ENCODE measurements at places on chromosomes 1 and 21.

DNA sequence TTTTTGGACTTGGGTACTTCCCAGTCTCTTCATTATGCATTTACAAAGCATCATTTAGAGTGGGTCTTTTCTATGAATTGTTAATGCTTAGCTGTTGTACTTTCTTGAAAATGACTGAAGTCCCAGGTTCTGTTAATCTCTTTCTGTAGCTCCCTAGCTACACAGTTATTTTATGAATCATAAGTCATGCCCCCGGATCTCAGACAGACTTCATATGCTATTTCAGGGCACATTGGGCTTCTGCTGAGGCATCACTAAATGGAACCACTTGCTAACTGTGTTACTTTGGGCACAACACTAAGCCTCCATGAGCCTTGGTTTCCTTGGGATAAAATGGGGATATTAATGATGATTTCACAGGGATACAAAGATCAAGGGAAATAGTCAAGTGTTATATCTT is 55.5 kb upstream of the RBM15 start:
- DNase-seq: no peak

DNA sequence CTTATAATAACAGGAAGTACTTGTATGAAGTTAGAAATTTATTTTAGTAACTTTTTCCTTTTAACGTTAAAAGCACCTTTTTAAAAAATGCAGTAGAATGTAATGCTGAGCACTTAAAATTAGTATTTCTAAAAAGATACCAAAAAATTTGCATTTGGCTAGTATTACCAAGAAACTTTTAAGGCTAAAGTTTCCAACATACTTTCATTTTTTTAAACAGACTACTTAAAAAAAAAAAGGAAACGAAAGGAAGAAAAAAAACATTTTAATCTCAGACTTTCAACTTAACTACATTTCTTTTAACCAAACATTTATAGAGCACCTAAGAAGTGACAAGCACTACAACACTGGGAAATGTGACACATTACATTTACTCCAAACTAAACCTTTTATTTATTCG is 2.8 kb downstream of the ARID4B start:
- DNase-seq: no peak

- DNase-seq: no peak
These were observed 5.5 kb upstream of the PADI1 start for GRCh38 chr1:17199267-17200044.

GRCh38 chr1:3863231-3863935 is 6.1 kb downstream of the DFFB start:
- no peak for DNase-seq

- DNase-seq: no peak
These were observed 3.2 kb upstream of the PTPN7 start for GRCh38 chr1:202163281-202164270.

DNA sequence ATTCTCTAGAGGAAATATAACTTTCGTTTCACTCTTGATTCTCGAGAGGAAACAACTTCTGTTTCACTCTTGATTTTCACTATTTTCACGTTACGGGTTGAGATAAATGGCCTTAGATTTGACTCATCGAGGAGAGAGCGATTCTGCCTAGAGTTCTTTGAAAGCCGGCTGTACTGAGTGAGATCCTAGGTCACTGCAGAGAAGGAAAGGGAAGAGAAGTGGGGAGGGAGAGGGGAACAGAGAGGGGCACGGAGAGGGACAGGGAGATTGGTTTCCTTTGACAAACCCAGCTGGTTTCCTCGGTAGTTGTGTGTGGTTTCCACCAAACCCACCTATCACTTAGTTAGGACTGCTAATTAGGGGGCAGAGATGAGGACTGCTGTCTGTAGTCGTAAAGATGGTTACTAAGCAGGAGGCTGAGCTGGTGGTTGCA is 21.6 kb upstream of the GPR137B start:
- no peak for DNase-seq

DNA sequence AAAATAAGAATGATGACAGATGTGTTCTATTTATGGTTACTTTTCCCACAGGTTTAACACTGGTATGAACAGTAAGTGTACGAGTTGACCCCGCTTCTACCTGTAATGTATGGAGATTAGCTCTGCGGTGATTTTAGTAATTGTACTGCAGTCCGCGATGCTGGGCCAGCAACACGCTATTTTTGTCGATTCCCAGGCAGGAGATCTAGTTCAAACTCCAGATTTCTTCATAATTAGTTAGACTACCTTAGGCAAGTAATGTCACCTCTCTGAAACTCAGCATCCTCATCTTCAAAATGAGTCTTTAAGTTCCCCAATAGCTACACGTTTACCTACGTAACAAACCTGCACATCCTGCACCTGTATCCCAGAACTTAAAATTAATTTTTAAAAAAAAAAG is 21.5 kb downstream of the TP53BP2 start:
- DNase-seq: no peak

DNA sequence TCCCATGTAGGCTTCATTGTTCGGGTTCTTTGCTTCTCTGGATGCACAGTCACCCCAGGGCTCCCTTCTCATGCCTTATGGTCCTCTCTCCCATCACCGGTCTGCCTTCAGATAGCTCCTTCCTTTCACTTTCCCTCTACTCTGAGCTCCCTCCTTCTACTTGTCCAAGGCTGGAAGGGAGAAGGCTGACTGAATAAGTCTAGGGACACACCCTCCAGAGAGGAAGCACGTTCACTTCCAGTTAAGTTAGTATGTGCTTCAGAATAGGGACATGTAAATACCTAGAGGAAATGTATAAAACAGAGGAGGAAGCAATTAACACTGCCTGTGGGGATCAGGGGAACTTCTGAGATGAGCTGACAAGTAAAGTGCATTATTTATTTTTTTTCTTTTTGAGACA is 23.5 kb downstream of the CXADR start:
- DNase-seq: no peak

DNA sequence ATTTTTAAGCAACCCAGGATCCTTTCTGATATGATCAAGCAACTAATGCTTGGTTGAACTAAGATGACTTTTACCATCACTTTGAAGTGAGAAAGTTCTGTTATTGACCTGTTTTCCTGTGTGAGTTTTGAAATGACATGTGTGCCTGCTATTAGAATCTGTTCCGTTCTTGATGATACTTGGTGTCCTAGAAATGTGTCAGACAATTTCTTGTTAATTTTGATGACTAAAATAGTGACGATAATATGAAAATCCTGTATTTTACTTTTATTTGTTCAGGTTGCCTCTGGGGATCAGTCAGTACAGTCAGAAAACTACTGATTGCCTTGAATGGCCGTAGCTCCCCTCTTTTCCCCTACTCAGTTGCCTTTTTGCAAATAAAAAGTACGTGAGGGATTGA is 228.0 kb downstream of the RYR2 start:
- DNase-seq: no peak

DNA sequence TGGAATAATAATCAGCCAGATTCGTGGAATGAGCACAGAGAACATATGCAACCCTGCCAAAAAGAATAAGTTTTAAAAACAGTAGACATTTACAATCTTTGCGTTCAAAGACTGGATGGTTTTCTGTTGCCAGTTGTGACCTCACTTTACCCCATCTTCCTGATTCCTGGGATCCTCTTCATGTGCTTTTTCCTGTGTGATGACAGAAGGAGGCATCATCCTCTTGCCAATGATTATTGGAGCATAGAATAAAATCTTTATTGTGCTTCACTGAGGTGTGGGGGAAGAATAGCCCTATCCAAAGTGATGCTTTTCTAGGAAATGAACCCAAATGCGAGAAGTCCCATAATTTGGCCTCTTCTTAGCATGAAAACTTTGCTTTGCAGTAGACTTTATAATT is 15.0 kb upstream of the BARHL2 start:
- no peak for DNase-seq

- no peak for DNase-seq
These were observed 170.4 kb downstream of the VAV3 start for GRCh38 chr1:107794571-107794970.

GRCh38 chr1:26616881-26617280 is 78.9 kb upstream of the ARID1A start:
- no peak for DNase-seq

DNA sequence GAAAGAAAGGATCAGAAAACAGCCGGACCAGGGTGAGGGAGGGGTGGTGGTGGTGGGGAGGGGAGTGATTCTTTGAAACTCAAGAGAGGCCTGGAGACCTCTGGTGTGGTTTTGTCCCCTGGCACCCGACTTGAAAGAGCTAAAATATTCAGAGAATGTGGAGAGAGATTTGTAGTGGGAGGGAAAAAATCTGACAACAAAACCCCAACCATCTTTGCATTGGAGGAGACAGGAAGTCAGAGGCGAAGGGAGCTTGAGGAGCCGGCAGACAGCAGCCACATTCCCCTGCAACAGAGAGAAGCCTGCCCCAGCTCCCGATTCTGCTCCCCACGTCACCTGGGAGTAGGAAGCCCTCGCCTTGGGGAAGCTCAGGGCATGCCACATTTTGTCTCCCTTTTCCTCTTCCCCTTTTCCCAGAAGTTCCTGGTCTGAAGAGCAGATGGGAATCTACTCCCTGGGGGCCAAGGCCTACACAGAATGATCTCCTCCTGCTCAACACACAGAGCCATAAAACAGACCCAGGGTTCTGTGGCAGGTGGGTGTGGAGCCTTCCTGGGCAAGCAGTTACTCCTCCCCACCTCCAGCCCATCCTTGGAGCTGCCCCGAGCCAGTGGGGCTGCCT is 84.9 kb downstream of the ITPKB start:
- DNase-seq: no peak

GRCh38 chr1:246540738-246541491 is 25.1 kb downstream of the TFB2M start:
- DNase-seq: no peak

DNA sequence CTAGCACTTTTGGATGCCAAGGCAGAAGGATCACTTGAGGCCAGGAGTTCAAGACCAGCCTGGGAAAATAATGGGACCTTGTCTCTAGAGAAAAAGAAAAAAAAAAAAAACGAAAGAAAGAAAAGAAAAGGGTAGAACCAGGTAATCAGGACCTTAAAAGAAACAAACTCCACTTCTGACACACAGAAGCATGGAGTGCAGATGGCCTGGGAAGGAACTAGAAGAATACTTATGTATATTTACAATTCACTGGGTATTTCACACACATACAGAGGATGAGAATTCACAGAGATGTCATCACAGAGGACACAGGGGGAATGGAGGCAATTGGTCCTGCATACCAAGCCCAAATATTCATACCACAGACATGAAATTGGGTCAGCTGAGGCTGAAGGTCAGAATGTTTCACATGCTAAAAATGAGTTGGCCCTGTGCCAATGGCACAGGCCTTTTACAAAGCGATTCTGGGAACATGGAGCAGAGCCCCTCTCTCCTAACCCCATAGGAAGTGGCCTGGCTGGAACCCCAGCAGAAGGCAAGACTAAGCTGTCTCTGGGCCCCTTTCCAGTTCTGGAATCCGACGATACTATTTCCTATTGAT is 4.4 kb downstream of the B4GALT3 start:
- no peak for DNase-seq

DNA sequence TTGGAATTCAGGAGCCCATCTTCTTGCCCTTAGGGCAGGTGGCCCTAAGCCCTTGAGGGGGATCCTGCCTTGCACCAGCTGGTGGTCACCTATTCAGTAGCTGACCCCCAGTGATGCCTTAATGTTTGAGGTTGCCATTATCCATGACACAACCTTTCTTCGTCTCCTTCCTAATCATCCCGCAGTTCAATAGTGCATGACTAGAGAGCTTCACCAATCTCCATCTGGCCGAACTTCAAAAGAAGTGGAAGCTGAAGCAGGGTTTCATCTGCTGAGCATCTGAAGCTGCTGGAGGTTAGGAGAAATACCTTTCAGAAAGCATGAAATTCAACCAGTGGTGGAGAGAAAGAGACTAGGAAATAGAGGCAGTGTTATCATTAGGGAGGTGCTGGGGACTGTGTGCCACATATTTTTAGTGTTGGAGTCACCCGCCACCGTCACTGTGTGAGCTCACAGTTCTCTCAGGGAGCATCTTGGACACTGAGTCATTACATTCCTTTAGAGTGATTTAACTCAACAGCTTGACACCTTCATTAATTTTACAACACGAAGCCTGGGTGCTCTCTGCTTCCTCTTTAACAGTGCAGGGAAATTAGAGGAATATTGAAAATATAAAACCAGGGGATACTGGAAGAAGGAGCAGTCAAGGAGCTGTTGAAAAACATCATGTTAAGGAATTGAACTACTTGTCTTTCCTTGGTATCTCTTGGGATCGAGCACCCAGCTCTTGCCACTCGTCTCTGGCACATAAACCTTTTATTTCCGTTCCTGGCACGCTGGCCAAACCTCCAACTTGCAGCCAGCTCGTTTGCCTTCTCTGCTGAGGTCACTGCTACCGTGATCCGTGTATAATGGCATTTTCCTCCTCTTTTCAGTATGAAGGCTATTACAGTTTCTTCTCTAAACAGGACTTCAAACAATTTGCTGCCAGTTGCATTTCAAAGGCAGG is 53.6 kb downstream of the PEX14 start:
- no peak for DNase-seq

DNA sequence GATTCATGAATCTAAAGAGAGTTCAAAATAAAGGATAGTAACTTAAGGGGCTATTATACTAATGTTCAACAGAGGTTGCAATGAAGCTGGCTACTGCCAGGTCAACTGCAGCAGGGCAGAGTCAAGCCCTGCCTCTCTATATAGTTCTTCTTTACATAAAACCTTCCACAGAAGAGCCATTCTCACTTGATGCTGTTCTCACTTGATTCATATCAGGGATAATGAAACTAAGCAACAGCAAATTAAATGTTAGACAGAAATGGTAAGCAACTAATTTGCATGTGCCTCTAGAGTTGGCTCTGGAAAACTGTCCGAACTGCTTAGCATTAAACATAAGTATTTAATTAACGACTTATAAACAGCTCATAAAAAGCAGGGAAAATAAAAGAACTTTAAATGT is 17.4 kb downstream of the CCSAP start:
- no peak for DNase-seq

- DNase-seq: no peak
These were observed 54.4 kb upstream of the RIPK4 start for GRCh38 chr21:41821081-41821755.

GRCh38 chr1:225977937-225978748 is 21.0 kb downstream of the SDE2 start:
- no peak for DNase-seq

GRCh38 chr1:175390081-175390481 is 197.5 kb upstream of the KIAA0040 start:
- no peak for DNase-seq

DNA sequence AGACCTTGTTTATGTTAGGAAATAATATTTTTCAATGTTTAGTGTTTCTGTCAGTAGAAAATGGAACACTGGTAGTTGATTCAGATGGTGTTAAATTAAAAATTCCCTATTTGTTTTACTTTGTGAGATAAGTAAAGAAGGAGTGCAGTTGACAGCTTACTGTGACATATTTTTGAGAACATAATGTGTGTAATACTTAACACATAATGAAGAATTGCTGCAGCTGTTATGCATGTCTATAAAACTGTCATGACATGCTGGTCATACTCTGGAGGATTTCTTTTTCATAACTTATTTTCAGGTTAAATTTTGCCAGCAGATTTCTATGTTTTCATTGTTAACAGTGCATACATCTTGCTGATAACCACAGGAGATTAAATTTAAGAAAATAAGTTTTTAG is 296.1 kb downstream of the CTH start:
- DNase-seq: no peak
